ENCODE measurements at places on chromosomes 16 and 17.

DNA sequence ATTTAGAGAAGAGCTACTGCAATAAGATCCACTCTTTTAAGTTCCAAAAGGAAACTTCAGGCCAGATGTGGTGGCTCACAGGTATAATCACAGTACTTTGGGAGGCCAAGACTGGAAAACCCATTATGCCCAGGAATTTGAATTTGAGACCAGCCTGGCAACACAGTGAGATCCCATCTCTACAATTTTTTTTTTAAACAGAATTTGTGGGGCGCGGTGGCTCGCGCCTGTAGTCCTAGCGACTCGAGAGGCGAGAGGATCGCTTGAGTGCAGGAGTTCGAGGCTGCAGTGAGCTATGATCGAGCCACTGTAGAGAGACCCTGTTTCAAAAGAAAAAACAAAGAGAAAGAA is 793 bp downstream of the COG7 start:
- DNase-seq, result no peak

- no peak for DNase-seq
These were observed 97.4 kb upstream of the CIBAR2 start for GRCh38 chr16:85209526-85210121.

DNA sequence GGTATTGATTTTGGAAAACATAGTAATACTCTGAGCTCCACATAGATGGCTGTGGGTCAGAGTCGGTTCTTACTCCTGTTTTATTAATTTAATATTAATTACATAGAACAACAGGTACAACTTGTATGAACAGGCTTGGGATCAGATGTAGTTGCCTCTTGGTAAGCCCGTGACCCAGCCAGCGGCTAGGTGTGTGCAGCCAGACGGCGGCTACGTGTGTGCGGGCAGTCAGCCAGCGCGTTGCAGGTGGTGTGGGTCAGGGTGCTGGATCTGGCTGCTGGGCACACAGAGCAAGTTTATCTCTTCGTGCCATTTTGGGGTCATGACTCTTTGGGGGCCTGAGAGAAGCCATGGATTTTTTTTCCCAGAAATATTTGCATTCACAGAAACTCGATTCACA is 30.3 kb downstream of the DBNDD1 start:
- no peak for DNase-seq

DNA sequence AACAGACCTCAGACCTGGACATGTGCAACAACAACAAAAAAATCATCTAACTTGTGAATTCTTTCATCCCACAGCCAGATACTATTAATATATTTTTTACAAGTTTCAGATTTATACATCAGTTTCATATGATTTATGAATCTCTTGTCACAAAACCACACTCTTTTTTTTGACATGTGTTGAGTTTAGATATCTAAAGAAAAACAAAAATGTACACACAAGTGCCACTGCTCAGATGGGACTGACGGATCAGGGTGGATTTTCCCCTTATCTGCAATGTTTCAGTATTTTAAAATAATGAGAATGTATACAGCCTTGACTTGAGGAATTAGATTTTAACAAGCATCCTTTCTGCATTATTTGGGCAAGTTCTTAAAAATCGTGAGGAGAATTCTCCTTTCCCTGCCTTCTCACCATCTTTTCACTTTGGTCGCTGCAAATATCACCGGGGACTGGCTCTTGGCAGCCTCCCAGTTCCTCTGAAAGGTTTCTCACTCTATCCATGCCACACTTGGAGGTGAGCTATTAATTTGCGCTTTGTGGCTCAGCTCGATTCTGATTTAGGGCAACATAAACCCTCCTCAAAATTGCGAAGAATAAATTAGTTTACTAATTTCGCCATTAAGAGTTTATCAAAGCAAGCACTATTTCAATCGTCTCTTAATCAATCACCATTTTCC is 225.7 kb downstream of the XYLT1 start:
- DNase-seq, result no peak

DNA sequence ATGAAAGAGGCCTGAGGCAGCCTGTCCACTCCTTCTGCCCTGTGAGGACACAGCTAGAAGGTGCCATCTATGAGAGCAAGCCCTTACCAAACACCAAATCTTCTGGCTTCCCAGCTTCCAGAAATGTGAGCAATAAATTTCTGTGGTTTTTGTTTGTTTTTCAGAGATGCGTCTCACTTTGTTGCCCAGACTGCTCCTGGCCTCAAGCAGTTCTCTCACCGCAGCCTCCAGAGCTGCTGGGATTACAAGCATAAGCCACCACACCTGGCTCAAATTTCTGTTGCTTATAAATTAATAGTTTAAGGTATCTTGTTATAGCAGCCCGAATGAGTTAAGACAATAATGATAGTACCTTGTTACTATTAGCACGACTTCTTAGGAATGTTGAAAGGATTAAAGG is 12.5 kb upstream of the SLC16A11 start:
- DNase-seq, result no peak

DNA sequence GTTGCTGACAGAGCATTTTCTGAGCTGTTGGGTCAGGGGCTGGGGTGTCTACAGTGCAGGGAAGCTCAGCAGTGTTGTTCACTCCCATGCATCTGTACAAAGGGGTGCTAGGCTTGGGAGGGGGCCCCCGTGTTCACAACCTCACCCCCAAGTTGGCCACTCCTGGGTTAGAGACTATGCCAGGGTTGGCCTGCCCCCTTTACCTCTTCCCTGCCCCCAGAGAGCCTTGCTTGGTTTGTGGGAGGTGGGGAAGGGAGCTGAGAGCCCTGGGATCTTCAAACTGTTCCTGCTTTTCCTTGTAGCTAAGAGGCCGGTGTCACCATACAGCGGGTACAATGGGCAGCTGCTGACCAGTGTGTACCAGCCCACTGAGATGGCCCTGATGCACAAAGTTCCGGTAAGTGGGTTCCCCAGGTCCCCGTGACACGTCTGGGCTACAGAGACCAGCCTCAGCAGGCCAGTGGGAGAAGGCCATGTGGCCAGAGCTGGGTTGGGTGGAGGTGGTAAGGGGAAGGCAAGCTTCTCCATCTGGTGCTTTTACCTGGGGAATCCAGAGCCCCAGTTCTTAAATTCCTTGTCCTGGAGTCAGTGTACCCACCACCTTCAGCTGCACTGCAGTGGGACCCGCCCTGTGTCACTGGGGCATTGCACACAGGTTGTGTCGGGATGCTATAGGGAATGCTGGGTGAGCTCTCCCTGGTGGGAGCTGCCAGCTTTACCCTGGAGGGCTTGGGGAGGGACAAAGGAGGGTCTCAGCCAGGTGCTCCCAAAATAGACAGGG is 11.8 kb downstream of the GPRC5C start:
- no peak for DNase-seq

DNA sequence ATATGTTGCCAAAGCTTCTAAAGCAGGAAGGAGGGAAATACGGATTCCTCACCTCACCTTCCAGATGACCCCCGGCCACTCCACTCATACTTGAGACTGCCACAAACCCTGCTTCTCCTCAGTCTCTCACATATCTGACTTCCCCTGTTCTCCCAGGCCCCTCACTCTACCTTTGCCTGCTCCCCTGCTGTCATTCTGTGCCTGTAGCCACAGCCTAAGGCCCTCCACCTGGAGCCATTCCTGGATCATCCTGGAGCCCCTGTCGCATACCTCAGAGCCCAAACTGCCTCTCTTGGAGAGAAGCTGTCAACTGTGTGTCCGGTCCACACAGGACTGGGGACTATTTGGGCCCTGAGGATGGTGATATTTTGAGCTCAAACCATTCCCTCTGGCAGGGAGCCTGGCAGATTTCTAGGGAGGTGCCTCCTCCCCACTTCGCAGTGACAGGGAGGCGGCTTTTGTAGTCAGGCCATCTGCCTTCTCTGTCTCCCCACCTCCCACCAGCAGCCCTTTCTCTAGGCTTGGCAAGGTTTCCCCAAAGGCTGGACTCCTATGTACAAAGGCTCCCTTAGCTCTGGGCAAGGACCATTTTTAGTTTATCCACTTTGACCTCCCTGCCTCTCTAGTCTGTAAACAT is 2.3 kb upstream of the MED24 start:
- no peak for DNase-seq

GRCh38 chr17:38741461-38741860 is 6.7 kb downstream of the PCGF2 start:
- no peak for DNase-seq

DNA sequence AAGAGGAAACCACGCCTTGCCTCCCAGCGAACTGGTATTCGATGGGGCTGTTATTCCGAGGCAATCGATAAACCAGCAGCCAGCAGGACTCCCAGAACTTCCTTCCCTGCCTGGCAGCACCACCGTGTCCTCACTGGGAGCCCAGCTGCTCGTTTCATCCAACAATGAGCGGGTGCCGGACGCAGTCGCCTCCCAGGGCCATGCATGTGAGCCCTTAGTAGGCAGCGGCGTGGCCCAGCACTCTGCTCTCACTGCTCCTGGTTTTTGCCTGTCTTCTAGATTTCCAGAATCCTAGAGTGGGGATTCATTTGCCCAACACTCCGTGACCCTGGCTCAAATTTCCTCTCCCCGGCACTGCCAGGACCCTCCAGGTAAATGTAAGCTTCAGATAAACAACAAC is 29.1 kb upstream of the RASD1 start:
- DNase-seq, result no peak

DNA sequence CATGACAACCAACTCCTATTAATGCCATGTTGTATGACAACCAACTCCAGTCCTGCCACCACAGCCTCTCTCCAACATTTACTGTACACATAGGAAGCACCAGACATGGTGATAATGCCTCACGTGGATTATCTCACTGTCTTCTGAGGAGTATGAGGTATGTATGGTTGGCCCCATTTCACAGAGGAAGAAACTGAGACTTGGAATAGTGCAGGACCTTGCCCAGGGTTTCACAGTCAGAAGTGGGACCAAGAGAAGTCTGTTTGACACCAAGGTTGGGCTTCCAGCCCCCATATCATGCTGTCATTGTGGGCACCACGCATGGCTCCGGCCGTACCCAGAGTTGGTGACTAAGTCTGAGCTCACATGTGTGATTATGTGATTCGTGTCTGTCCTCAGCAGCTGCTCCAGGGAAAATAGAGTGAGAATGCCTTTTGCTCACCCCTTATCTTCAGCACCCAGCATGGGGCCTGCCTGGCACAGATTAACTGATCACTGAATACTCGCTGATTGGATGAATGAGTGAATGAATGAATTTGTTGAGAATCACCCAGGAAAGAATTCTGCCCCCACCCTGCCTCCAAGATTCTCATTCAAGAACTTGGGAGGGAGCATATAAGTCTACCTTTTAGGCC is 204.1 kb upstream of the NLRP1 start:
- DNase-seq, result no peak

GRCh38 chr16:68833251-68833650 is 10.1 kb upstream of the TANGO6 start:
- DNase-seq, result no peak

- DNase-seq, result no peak
These were observed 807 bp upstream of the HBQ1 start for GRCh38 chr16:179211-180092.

DNA sequence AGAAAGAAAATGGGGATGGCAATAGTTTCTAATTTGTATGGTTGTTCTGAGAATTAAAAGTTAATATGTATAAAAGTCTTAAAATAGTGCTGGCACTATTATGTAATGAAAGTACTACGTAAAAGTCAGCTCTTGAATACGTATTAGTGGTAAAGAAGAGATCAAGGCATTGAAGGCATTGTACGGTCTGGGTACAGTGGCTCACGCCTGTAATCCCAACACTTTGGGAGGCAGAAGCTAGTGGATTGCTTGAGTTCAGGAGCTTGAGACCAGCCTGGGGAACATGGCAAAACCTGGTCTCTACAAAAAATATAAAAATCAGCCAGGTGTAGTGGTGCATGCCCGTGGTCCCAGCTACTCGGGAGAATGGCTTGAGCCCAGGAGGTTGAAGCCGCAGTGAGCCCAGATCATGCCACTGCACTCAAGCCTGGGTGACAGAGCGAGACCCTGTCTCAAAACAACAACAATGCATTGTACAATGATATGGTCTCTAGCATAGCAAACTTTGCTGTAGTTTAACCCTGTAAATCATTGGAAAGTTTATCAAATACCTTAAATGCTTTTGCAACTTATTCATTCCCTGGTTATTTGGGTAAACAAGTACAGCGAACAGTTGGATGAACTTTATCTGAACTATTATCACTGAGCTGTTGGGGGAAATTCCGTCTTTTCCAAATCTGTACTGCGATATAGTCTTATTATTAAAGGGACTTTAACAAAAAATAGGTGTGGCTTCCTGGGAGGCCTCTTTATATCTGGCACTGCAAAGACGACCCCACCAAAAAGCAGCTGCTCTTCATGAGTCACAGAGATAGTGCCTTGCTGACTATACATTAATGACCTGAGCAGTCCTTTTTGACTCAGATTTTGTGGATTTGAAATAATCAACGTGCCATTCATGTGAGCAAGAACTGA is 73.6 kb downstream of the GPRC5B start:
- DNase-seq, result no peak

- DNase-seq, result no peak
These were observed 196.4 kb downstream of the CCDC182 start for GRCh38 chr17:57548421-57549410.

GRCh38 chr16:1151424-1152122 is 1.3 kb upstream of the CACNA1H start:
- no peak for DNase-seq

GRCh38 chr17:47099451-47099986 is 89.6 kb downstream of the CDC27 start:
- no peak for DNase-seq

- DNase-seq, result no peak
These were observed 189.8 kb upstream of the AXIN2 start for GRCh38 chr17:65751263-65751662.

DNA sequence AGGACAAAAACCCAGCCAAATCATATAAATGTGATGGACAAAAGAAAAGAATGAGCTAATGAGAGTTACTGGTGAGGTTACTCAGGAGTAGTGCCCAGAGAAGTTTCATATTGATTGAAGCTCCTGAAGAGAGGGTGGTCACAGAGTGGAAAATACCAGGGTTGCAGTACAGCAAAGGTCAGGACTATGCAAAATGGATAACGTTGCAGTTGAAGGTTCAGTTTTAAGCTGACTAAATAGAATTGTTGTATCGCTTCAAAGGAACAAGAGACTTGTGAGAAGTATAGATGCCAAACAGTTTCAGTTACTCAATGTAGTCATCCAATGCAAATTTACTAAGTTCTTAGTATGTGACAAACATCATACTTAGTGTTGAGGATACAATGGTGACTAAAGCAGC is 47.1 kb downstream of the ABCA8 start:
- no peak for DNase-seq

All from activated gamma-delta T cell treated with anti-CD3 and anti-CD28 coated beads, Interleukin-2, amount 50 U/mL, for 16 hours (primary cell).